NCI-H774 (cell line): ENCODE measurements at places on chromosomes 6 and 20.

DNA sequence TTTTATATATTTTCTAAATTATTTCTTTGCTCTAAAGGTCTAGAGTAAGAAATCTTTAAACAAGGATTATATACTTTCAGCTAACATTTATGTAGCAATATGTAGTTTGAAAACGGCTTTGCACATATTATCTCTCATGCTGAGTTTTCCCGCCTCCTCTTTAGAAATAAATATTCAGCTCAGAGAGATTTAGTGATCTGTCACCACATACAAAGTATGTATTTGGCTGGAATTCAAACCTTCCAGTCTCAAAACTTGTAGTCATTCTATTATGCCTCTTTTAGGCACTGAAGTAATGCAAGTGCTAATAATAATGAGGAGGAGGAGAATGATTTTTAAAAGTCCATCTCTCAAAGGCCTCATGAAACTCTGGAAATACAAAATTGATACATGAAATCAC is 525.0 kb downstream of the GRIK2 start:
- no peak for DNase-seq

DNA sequence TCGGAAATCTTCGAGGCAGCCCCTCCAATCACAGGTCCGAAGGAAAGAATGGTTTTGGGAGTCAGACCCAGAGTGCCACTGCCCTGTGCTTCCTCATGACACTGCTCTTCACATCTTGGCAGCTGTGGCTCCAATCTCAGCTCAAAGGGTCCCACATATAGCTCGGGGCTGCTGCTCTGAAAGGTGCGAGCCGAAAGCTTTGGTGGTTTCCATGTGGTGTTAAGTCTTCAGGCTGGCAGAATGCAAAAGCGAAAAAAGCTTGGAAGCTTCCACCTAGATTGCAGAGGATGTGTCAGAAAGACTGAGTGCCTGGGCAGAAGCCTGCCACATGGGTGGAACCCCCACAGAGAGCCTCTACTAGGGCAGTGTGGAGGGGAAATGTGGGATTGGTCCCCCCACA is 314.3 kb upstream of the CHD6 start:
- DNase-seq, result no peak

DNA sequence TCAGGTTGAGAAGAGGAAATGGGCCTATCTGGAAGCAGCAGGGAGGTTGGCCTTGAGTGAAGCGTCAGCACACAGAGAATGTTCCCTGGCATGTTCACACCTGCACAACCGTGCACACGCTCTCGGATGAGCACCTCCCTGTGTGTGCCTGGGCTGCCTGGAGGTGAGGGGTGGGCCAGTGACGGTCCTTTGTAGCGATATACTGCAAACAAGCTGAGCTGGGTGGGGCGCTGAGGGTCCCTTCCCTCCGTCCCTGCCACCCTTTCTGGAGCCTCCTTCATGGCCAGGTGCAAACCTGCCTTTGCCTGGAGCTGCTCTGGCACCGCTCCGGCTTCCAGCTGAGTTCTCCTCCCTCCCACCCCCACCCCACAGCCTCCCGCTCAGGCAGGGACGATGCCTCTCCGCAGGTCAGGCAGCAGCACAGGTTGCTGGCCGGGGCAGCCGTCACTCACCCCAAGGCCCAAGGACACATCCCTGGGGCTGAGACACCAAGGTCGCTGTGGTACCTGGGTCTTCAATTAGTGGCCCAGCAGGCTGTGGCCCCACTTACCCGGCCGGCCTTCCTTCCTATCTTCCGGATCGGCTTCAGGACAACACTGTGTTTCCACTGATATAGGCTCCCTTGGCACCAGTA is 111.6 kb downstream of the ERMARD start:
- peak; percentile 85 for DNase-seq

DNA sequence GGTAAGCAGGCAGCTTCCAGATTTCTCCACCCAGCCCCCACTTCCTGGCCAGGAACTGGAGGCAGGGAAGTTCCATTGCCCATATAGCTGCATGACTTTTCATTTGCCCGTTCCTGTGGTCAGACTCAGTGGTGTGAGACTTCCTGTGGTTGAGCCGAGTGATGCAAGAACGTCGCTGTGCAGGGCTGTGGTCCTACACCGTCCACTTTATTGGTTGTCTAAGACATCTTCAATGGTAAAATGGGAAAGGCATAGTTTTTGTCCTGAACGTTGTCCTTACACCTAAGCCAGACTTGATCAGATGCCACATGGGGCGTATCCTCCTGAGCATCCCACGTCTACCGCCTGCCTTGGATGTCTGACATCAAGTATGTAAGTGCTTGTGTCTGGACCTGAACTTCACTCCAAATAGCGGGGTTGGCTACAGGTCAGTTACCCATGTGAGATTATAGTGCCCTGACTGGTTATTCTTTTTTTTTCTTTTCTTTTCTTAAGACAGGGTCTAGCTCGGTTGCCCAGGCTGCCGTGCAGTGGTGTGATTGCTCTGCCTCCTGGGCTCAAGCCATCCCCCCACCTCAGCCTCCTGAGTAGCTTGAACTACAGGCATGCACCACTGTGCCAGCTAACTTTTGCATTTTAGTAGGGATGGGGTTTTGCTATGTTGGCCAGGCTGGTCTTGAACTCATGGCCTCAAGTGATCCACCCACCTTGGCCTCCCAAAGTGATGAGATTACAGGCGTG is 25.9 kb upstream of the GTSF1L start:
- DNase-seq, result no peak

DNA sequence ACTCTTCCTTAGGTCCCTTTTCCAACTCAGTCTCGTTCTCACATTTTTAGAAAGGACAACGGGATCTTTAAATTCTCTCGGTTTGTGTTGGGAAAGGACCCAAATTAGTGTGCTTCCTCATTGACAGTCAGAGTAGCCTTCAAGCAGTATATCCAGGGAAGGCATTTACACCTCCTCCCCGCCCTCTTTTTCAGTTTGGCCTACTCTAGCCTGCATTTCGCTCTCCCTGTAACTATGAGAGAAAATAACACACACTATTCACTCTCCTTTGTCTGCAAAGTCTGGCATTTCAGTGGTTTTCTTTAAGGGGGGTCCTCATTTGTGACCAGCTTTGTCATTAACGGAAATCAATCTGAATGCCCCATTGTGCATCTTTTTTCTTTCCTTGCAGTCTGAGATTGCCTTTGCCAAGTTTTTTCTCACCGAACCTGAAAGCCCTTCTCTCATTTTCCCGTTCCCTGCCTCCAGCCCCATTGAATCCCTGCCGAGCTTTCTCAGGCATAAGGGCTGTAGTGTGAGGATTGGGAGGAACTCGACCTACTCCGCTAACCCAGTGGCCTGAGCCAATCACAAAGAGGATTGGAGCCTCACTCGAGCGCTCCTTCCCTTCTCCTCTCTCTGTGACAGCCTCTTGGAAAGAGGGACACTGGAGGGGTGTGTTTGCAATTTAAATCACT is 393 bp upstream of the FABP7 start:
- DNase-seq, result no peak

DNA sequence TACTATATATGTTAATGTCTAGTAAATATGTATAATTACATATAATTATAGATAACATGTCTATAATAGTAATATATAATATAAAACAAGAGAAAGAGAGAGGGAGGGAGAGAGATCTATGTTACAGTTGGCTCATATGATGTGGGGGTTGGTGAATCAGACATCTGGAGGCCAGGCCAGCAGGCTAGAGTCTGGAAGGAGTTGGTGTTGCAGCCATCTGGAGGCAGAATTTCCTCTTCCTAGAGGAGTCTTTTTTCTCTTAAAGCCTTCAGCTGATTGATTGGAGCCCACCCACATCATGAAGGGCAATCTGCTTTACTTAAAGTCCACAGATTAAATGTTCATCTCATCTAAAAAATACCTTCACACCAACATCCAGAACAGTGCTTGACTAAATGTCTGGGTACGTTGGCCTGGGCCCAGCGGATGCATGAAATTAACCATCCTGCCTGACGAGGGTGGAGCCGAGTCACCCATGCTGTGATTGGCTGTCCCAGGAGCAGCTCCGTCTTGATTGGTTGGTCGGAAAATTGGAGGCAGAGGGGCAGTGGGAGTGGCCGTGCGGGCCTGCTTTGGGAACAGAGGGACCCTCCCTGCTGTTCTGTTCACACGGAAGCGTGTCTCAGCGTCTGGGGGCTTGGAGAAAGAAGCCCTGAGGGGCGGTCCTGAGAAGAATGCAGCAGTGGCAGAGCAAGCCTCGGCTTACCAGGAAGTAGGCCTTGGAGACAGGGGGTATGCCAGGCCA is 392.4 kb downstream of the QKI start:
- no peak for DNase-seq

DNA sequence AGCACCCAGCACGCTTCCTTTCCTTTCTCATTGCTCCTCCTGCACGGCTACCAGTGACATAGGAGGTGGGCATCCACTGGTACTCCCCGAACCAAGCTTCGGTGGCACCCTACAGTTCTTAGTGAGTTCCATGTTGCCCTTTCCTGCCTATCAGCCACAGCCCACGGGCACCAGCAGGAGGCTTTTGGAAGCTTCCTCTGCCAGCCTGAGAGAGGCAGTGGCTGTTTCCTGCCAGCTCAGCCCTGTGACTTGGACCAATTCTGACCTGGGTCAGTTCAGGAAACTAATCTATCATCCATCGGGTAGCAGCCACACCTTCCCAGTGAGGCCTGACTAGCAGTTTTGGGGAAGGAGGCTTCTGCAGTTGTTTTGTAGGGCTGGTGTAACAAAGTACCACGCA is 176.4 kb upstream of the UST start:
- no peak for DNase-seq

DNA sequence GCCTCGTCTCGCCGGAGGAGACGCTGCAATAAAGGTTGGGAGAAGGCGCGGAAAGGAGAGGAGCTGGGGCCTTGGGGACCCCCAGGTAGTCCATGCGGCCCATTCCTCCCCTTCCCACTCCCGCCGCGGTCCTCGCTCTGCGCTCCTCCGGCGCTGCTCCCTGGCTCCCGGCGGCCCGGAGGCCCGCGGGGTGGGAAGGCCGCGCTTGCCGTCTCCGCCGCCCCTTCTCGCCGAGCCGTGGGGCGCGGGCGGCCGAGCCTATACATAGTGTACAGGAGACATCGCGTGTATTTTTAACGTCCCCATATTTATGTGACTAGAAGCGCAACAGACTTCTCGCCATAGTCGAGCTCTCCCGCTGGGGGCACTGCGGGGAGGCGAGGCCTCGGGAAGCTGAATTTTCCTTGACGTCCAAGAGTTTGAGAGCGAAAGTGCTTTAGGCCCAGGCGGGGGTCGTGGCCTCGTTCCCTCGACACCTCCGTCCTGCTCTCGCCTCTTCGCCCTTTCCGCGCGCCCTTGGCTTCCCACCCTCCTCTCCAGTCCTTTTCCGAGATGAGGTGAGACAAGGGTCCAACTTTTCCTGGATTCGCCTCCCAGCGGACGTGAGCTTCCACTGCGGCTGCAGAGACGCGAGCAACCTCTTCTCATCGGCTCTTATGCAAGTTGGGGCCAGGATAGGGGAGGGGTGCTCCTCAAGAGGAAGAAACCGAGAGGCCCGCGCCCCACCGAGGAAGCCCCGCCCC is 29.0 kb downstream of the SLC12A5 start:
- no peak for DNase-seq

GRCh38 chr6:41469156-41470028 is 76.8 kb upstream of the FOXP4 start:
- no peak for DNase-seq

DNA sequence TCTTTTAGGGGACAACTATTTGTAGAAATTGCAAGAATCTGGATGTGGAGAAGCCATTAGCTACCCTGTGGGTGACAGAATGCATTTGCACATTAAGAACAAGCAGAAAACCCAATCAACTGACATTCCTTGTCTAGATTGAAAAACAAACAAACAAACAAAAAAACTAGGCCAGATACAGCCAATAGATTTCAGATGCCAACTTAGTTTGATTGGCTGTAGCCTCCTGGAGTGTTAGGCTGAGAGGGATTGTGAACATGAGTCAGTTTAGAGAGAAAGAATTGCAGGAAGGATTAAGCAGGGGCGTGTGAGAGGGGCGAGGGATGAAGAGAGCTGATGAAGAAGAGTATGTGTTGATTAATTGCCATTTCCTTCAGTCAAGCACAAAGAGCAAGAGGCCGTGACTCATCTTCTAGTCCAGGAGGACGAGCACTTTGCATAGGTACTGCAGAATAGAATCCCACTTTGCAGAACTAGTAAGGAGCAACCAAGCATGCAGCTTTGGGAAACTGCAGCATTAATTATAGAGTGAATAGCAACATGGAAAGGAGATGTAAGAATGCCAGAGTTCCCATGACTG is 188.0 kb upstream of the RAB32 start:
- DNase-seq, result no peak

DNA sequence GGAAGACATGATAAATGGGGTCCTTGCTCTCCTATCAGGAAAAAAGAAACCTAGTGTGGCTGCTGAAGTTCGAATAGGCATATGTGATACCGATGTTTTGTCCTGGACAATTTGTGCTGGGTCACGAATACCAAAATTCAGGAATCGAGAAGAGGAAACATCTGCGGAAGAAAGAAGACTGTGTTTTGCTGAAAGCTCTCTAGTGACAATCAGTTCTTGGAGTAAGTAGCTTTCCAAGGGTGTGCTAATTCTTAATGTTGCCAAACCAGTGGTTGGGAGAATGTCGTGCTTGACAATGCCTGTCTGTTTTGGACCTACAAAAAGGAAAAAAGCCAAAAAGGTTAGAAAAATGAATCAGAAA is 956.1 kb downstream of the PHF3 start:
- DNase-seq, result no peak

GRCh38 chr6:37381579-37381978 is 27.8 kb downstream of the RNF8 start:
- peak; percentile 79 for DNase-seq

DNA sequence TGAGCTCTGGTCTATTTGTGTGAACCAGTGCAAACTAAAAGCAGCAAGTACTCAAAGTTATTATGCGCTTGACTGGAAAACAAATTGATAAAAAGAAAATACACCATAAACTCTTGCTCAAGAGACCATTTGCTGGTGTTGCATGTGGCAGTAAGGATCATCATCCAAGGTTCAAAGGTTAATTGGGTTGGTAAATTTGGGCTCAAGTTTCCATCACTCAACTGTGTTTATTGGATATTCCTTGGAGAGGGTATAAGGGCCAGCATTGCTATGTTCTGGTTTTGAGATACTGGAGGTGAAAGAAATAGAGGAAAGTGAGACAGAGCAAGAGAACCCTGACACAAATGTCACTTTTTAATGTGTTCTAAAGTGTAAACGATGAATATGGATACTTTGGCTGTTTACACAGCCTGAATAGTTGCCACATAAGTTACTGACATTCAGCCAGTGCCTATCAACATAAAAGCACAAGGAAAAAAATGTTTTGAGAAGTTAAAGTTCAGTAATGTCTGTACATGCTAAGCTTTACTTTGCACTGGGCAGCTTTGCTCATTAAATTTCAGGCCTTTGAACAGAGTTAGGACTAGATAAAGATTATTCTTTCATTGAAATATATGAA is 736.1 kb downstream of the HDGFL1 start:
- DNase-seq, result no peak

GRCh38 chr6:155384321-155384952 is 70.2 kb upstream of the TFB1M start:
- no peak for DNase-seq
